ENCODE measurements at places on chromosomes 1 and 21.

DNA sequence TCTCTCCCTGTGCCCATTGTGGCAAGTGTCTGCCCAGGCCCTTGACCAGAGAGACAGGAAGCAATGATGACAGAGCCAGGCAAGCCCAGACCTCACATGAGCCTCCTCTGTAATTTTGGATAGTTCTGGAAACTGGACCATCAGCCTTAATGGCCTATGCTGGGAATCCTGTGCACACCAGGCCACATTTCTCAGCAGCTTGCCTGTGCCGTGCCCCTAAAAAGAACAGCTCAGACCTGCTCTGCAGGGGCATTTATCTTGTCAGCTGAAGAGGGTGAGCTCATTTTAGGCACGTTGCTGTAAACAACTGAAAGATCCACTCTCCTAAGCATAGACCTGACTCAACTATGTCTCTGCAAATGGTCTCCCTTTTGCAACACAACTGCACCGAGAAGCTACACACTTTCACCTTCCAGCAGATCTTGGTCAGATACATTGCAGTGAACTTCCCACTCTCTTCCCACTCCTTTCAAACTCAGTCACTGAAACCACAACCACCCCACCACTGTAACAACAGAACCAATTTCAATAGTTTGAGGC is 53.5 kb upstream of the BACH1 start:
- no peak for DNase-seq

DNA sequence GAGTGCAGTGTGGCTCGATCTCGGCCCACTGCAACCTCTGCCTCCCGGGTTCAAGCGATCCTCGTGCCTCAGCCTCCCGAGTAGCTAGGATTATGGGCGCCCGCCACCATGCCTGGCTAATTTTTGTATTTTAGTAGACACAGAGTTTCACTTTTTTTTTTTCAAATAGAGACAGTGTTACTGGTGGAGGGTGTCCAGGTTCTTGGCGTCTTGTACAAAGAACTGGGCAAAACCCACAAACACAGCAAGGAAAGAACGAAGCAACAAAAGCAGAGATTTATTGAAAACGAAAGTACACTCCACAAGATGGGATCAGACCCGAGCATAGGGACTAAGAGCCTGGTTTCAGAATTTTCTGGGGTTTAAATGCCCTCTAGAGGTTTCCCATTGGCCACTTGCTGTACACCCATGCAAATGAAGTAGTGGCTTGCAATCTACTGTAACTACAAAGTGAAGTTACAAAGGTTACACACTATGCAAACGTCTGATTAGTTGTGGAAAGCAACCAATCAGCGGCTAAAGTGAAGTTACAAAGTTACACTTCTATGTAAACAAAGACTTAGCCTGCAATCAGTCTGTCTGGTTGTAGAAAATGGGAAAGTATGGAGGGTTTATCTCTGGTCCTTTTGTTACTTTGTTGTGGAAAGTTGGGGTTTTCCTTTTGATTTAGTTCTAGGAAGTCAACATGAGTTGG is 199.1 kb downstream of the DYRK1A start:
- DNase-seq: no peak

DNA sequence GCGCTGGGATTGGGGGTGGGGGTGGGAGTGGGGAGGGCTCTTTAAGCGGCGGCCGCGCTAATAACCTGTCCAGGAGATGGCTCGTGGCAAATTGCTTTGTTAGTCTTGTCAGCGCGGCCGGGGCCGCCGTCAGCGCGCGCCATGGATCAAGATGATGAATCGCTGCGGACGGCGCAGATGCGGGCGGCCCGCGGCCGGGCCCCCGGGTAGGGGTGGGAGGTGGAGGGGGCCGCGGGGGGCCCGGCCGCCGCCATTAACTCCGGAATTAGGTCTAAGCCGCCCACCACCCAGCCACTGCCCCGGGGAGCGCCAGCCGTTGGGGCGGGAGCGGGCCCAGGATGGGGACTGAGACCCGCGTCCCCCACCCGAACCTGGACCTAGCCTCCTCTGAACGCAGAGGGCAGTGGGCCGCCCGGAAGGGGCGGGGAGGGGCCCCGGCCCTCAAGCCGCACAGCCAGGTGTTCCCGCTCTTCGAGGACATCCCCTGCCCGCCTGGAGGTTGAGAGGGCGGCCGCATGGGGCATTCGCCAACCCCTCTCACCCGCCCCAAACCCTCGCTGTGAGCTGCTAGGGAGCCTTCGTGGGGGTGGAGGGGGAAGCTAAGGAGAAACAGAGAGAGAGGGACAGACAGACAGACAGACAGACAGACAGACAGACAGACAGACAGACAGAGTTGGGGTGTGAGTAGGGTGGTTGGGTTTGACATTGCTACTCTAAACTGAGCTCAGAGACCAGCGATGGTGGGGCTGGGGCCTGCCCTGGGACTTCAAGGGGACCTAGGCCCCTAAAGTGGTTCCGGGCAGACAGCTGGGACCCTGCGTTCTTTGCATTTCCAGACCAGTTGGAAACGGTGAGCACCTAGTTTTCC is 3.8 kb upstream of the DMBX1 start:
- no peak for DNase-seq

DNA sequence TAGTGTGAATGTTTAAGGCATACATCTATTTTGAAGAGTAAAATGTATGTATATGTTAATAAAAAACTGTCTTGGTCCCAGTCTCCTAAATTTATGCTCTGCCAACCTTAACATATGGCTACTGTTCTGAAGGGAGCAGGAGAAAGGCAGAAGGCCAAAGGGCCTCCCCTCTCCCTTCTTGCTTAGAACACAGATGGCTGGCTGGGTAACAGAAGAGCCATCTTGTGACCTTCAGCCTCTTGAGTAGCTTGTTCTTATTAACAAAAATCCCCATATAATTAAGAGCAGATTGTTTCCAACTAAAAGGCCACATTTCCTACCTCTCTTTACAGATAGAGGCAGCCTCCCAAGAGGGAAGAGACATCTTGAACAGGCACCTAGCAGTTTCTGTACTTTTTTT is 36.1 kb downstream of the EPB41 start:
- DNase-seq: no peak

GRCh38 chr21:15192243-15192642 is 127.4 kb upstream of the NRIP1 start:
- DNase-seq: peak; percentile 70

Data from RWPE1 (cell line).